ENCODE measurements at places on chromosomes 7 and 10.

DNA sequence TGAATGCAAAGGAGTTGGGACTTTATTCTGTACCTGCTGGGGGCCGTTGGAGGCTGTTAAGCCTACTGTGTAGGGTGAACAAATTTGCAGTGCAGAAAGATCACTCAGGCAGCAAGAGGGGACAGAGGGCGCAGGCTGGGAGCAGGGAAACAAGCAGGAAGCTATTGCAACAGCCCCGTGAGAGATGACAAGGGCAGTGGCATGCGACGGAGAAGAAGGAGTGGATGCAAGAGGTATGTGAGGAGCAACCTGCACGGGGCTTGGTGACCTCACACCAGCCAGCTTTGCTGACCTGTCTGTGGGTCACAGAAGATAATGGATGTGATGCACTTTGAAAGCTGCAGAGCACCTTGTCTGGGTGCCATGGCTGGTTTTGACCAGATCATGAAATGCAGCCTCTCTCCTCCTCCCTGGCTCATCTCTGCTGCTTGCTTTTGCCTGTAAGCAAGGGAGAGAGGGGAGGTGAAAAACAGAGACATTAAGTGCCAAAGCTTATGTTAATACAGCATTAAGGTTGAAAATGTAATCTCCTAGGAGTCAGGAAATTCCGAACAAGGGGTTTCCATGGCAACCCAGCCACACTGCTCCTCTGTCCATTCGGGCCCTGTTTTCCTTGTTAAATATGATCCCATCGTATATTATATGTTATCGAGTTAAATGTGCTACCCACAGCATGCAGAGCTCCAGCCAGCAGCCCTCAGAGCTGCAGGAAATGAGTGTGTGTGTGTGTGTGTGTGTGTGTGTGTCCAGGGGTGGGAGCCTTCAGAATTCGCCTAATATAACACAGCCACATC, 314.3 kb upstream of the ZMIZ1 start:
- peak; percentile 87 for DNase-seq

GRCh38 chr7:98670186-98670585, 53.1 kb downstream of the NPTX2 start:
- DNase-seq = no peak

DNA sequence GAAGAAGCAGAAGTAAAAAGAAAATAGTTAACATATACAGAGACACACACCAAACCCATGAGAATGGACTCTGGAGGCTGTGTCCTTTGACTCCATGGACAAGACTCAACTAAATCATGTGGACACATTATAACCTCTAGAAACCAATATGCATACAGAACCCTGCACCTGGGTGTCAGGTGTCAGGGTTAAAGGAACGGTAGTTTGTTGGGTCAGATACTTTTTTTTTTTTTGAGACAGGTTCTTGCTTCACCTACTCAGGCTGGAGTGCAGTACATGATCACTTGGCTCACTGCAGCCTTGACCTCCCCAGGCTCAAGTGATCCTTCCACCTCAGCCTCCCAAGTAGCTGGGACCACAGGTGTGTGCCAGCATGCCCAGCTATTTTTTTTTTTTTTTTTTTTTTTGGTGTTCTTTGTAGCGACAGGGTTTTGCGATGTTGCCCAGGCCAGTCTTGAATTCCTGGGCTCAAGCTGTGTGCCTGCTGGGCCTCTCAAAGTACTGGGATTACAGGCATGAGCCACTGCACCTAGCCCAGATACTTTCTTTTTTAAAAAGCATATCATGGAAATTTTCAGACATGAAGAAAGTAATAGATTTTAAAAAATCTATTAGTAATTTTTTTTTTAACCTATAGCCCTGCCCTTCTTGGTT, 31.3 kb downstream of the GALNT11 start:
- DNase-seq = no peak

GRCh38 chr7:135658564-135658963, 3.8 kb upstream of the STMP1 start:
- no peak for DNase-seq

- no peak for DNase-seq
Observed at GRCh38 chr10:116274064-116274904, 1.3 kb upstream of the GFRA1 start.

DNA sequence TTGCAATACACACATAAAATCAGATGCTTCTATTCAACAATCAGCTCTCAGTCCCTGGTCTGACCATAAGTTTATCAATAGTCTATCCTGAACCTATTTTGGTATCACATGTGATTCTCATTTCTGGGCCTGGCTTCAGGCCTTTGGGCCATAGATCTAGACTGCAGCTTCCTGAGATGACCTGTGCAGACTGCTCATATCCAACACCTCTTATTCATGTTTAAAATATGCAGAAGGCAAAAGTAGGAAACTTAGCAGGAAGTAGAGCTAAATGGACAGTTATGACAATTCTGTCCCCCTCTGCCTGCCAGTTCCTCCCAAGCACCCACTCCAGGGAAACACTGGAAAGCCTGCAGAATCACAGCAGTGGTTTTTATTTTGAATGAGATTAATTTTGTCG, 53.3 kb downstream of the C7orf25 start:
- peak; percentile 20 for DNase-seq

All from brain microvascular endothelial cell (primary cell).